Activated T-helper 1 cell treated with anti-CD3 and anti-CD28 coated beads, Interleukin-12 subunit alpha, Interleukin-12 subunit beta, Interleukin-2, Interleukin-4 antibody, amounts not matched to agents 30 ng/mL and 10 ng/mL and 1 ng/mL, durations not matched to agents 14 hours and 24 hours and 36 hours (primary cell): ENCODE measurements at places on chromosomes 3 and 15. TPM values are rescaled to one million over a fixed set of nuclear protein-coding genes. Genes with fewer than 3 reads are reported as not detected.

DNA sequence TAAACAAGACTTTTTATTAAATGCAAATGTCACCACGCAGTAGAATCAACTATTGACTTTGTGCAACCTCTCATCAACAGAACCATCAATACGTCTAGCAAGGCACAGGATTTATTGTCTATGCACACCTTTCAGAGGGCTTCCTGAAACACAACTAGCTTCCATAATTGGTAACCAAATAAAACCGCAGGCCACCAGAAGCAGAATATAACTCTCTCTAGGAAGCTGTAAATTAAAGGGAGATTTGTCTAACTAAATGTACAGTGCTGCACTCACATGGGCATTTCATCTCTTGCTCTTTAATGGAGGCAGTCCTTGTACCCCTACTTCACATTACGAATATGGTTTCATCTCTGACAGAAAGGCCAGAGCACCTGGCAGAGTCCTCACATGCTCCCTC lies 93.0 kb downstream of the FHIT start:
- DNase-seq = no peak

DNA sequence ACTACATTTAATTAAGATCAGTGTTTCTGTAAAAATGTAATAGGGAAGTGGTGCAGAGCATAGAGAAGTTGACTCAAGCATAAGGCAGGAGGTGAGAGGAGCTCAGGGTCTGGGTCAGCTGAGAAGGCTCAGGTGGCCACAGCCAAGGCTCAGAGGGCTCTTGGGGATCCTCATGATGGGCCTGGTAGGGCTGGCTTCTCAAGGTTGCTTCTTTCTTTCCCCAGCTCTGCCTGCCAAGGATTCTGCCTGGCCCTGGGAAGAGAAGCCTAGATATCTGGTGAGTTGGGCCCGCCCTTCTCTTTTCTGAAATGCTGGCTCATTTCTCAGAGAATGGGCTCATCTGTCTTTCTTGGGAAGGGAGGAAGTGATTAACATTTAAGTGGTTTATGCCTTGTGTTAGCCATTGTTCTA lies 6.5 kb downstream of the ZNF589 start:
- no peak for DNase-seq

The SPTSSB gene
- not detected in 2 replicates for total RNA-seq

- DNase-seq = no peak
Observed at GRCh38 chr15:39242345-39242744, 338.5 kb upstream of the THBS1 start.

The FBXL22 gene
- total RNA-seq = 0.83 and 0.88 TPM in 2 replicates
